ENCODE measurements at places on chromosomes 13 and 19. TPM values are rescaled to one million over a fixed set of nuclear protein-coding genes. Genes with fewer than 3 reads are reported as not detected.
A peak's percentile ranks its signal among the peaks of the same experiment; 100 is the strongest.

- no peak within 1 kb of the TSS for H3K27ac ChIP-seq
- H3K4me3 ChIP-seq: no peak within 1 kb of the TSS
- peaks cover 4% of the 10 kb centered on the region for H3K4me1 ChIP-seq
- no peak for DNase-seq
- no peaks in the 10 kb centered on the region for H3K36me3 ChIP-seq
Measured at GRCh38 chr19:40390084-40390742, at the start of gene HIPK4. HIPK4 (minus strand) TSS chr19:40390181; CDS start chr19:40389902, 279 bp downstream.

GRCh38 chr13:77528834-77529500 lies 6.5 kb upstream of the SCEL start:
- H3K4me1 ChIP-seq: no peaks in the 10 kb centered on the region
- H3K36me3 ChIP-seq: no peaks in the 10 kb centered on the region
- no peaks in the 10 kb centered on the region for H3K27me3 ChIP-seq
- no peak for DNase-seq
- no peak overlapping the region for H3K27ac ChIP-seq
- H3K4me3 ChIP-seq: no peak overlapping the region

GRCh38 chr19:9010693-9011092 lies 484 bp upstream of the MUC16 start:
- no peak overlapping the region for H3K27ac ChIP-seq
- H3K36me3 ChIP-seq: no peaks in the 10 kb centered on the region
- DNase-seq: no peak
- no peak overlapping the region for H3K4me3 ChIP-seq
- H3K27me3 ChIP-seq: no peaks in the 10 kb centered on the region

DNA sequence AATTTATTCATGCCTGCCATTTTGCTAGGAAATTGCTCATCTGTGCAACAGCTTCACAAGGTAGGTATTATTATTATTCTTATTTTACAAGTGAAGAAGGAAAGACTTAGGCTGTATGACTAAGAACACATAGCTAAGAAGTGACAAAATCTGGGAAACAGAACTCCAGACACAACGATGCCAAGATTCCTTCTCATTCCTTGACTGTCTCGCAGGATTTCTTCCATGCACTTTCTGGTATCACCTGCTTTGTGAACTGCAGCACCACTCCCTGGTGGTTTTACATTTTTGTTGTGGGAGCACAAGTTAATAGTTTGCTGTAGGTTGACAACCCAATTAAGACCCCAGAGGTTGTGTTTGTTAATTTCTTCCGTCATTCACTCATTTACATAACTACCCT lies 188.5 kb downstream of the LACC1 start:
- no peaks in the 10 kb centered on the region for H3K27me3 ChIP-seq
- H3K27ac ChIP-seq: no peak overlapping the region
- no peaks in the 10 kb centered on the region for H3K36me3 ChIP-seq
- H3K4me1 ChIP-seq: no peaks in the 10 kb centered on the region

GRCh38 chr19:40650749-40651305 lies 39.6 kb downstream of the NUMBL start:
- no peak overlapping the region for H3K4me3 ChIP-seq
- no peak for DNase-seq
- H3K27me3 ChIP-seq: no peaks in the 10 kb centered on the region
- peaks cover 14% of the 10 kb centered on the region for H3K4me1 ChIP-seq
- H3K27ac ChIP-seq: peak overlapping the region; percentile 57
- H3K36me3 ChIP-seq: no peaks in the 10 kb centered on the region

DNA sequence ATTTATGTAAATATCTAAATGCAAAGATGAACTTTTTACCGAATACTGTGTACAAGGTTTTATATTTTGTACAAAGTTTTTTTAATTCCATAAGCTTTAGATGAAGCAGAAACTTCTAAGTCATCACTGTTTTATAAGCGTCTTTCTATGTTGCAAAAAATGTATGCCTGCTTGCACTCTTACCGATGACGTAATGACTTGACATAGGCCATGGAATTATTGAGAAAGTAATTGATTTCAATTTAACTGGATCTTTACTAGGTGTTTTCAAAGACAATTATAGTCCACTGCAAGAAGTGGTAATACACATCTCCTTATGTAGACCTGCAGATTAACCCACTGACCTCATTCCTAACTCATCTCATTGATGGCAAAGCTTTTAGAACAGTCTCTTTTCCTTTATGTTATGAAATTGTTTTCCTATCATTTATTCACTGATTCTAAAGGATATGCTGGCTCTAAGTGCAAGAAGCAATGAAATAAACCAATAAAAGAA lies 10.4 kb downstream of the DACH1 start:
- no peaks in the 10 kb centered on the region for H3K36me3 ChIP-seq
- H3K4me1 ChIP-seq: no peaks in the 10 kb centered on the region
- DNase-seq: no peak
- no peak overlapping the region for H3K27ac ChIP-seq
- H3K27me3 ChIP-seq: no peaks in the 10 kb centered on the region
- H3K4me3 ChIP-seq: no peak overlapping the region

GRCh38 chr19:43638214-43638994 lies 1.2 kb downstream of the CADM4 start:
- H3K4me3 ChIP-seq: no peak overlapping the region
- no peak for DNase-seq
- H3K27me3 ChIP-seq: no peaks in the 10 kb centered on the region
- H3K4me1 ChIP-seq: peaks cover 9% of the 10 kb centered on the region
- H3K36me3 ChIP-seq: no peaks in the 10 kb centered on the region
- no peak overlapping the region for H3K27ac ChIP-seq

DNA sequence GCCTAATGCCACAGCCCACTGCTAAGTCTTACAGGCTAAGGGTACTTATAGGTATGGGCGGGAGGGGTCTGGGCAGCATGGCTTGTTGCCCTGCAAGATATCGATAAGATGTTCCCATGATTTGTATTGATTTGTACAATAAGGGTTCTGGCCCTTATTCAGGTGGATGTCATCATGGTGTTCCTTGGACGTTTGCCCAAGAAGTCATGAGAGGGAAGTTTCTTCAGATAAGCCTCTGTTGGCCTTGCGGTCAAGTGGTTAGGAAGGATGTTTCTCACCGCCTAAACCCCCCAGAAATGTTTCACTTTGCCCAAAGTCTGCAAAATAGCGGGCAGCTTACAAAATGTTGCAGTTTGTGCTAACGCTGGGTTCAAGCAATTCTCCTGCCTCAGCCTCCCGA lies 7.3 kb downstream of the PARP4 start:
- DNase-seq: peak; percentile 42
- peaks cover 2% of the 10 kb centered on the region for H3K36me3 ChIP-seq
- H3K27me3 ChIP-seq: no peaks in the 10 kb centered on the region
- no peak overlapping the region for H3K27ac ChIP-seq
- H3K4me1 ChIP-seq: peaks cover 9% of the 10 kb centered on the region

GRCh38 chr13:98707281-98707999 lies 45.0 kb downstream of the SLC15A1 start:
- H3K4me1 ChIP-seq: no peaks in the 10 kb centered on the region
- no peak for DNase-seq
- H3K27me3 ChIP-seq: no peaks in the 10 kb centered on the region

Gene ATP8A2
- total RNA-seq: 0.61 TPM

Gene FUT2
- total RNA-seq: 0.98 TPM

Gene GPR12
- not detected for total RNA-seq

Gene TBXA2R
- total RNA-seq: 2.1 TPM
